ENCODE measurements at places on chromosomes 3 and 15. TPM values are rescaled to one million over a fixed set of nuclear protein-coding genes. Genes with fewer than 3 reads are reported as not detected.

The FSIP1 gene
- total RNA-seq: 0.42 TPM

The GNAT1 gene
- not detected for total RNA-seq

The ZIC4 gene
- total RNA-seq: not detected

The DPH6 gene
- total RNA-seq: 18.2 TPM

The GOLGA8M gene
- total RNA-seq: 0.44 TPM

The XCR1 gene
- not detected for total RNA-seq

The FBXO40 gene
- total RNA-seq: not detected

The HOMER2 gene
- total RNA-seq: 3.9 TPM

The GABRR3 gene
- total RNA-seq: not detected

The PARP15 gene
- 0.12 TPM for total RNA-seq

The PRSS50 gene
- not detected for total RNA-seq

The CHDH gene
- 10.8 TPM for total RNA-seq

The FGF12 gene
- total RNA-seq: 0.07 TPM

The EPHA3 gene
- not detected for total RNA-seq

The MAP1A gene
- total RNA-seq: 1.9 TPM

The PODXL2 gene
- total RNA-seq: 5.7 TPM

The PSTPIP1 gene
- total RNA-seq: 0.79 TPM

The ASB14 gene
- not detected for total RNA-seq

The PAQR9 gene
- 0.17 TPM for total RNA-seq

The IL17RB gene
- 8.3 TPM for total RNA-seq

The SH2D7 gene
- total RNA-seq: not detected

Measured in HCT116 (cell line).